ENCODE measurements at places on chromosomes 16 and 17.

DNA sequence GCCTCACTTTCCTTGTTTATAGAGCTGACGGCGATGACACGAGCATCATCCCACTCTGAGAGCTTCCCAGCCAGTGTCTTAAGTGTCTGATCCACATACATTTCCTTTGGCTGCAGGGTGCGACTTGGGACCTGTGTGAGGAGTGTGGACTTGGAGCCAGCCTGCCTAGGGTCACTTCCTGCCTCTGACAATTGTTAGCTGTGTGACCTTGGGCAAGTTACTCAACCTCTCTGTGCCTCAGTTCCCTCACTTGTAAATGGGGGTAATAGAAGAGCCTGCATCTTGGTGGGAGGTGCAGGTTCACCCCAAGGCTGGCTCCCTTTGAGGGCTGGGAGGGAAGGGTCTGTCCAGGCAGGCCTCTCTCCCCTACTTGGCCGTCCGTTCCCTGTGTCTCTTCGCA, 27.4 kb upstream of the GSE1 start:
- no peak for DNase-seq

DNA sequence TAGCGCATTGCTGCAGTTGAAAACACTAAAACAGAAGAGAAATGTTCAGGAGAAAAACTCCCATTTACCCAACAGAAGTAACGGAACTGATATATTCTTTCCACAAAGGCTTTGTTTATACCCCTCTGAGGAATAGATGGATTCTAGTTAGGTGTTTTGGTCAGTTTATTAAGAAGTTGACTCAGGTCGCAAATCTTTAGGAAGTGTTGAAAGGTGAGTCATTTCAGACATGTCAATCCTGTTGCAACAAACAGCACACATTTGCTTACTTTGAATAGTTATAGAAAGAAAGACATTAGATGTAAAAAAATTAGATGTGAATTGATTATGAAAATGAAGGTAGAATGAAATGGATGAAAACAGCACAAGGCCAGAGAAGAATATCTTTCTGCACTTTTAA, 941.0 kb downstream of the KCNJ2 start:
- DNase-seq = no peak

- no peak for DNase-seq
Observed at GRCh38 chr16:28130099-28131088, 66.9 kb upstream of the GSG1L start.

DNA sequence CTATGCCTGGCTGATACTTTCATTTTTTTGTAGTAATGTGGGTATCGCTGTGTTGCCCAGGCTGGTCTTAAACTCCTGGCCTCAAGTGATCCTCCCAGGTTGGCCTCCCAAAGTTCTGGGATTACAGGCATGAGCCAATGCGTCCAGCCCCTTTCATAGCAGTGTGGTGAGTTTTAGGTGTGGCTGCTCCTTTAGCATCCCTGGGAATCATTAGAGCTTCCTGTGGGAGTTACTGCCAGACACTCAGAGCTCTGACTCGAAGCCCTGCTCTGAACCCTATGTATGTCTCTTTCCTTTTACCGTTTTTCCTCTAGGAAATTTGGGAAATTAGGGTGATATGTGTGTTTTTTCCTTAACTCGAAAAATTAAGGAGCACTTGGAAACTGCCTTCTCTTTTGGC, 44.5 kb downstream of the NDE1 start:
- DNase-seq = no peak

GRCh38 chr16:68503334-68503733, 35.8 kb upstream of the ZFP90 start:
- DNase-seq = no peak

- DNase-seq = no peak
Observed at GRCh38 chr16:14070555-14070876, 603 bp upstream of the MRTFB start.
